ENCODE measurements at places on chromosomes 12 and 14.

DNA sequence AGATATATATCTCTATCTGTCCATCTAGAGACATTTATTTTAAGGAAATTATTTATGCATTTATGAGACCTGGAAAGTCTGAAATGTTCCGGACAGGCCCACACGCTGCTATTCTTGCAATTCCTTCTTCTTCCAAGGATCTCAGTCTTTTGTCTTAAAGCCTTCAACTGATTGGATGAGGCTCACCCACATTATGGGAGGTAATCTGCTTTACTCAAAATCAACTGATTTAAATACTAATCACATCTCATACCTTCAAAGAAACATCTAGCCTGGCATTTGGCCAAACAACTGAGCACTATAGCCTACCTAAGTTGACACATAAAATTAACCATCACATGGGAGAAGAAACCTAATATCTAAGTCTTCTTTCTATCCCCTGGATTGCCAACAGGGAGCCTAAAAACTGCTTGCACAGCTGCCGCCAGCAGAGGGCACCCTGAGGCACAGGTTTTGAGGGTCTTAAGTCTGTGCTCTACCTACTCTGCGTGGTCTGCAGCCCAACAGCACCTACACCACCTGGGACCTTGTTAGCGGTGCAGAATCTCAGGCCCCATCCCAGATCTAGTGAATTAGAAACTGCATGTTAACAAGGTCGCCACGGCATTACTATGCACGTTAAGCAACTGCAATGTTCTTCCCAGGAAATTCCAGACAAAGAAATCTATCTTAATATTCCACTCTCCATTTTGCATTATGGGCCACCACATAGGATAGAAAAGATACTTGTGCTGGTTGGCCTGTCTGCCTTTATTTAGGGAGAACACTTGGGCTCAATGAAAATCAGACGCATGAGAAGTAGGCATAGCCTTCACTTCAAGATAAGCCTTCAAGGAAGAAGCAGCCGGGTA is 249.7 kb downstream of the FOXG1 start:
- DNase-seq = no peak

DNA sequence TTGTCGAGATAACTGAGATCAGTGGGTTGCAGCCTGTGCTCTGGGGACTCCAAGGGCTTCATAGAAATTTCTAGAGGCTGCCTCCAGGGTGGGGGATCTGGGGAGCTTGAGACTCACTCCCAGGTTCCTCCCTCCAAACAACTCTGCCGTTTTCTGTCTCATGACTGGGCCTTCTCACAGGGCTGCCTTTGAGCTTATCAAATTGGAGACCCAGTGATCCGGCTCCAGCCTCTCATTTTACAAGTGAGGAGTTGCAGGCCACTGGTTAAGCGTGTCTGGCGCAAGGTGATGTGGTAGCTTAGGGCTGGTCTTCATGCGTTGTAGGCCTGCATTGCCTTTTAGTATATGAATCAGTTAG is 85.8 kb downstream of the SLC25A47 start:
- no peak for DNase-seq

- no peak for DNase-seq
Observed at GRCh38 chr12:83826112-83826511, 1086.5 kb downstream of the SLC6A15 start.

- DNase-seq = no peak
Observed at GRCh38 chr12:2267703-2268470, 215.1 kb downstream of the CACNA1C start.

GRCh38 chr14:44712024-44712815 is 205.1 kb upstream of the FSCB start:
- DNase-seq = no peak

GRCh38 chr12:106692896-106693820 is 81.3 kb upstream of the RIC8B start:
- no peak for DNase-seq

- no peak for DNase-seq
Observed at GRCh38 chr12:48388938-48389337, 38.2 kb upstream of the ZNF641 start.

DNA sequence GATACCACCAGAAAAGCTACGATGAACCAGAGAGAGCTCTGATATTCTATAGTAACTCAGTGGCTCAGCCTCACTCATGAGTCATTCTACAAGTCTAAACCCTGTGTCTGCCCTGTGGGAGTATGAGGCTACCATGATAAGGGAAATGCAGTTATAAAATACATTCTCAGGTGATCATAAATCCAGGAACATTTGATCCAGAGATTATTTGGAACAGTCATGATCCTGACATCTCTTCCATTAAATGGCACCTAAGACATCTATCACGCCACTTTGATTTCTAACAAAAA is 202.6 kb upstream of the RASSF8 start:
- no peak for DNase-seq

- DNase-seq = no peak
Observed at GRCh38 chr14:103713304-103714062, 1.8 kb downstream of the XRCC3 start.

DNA sequence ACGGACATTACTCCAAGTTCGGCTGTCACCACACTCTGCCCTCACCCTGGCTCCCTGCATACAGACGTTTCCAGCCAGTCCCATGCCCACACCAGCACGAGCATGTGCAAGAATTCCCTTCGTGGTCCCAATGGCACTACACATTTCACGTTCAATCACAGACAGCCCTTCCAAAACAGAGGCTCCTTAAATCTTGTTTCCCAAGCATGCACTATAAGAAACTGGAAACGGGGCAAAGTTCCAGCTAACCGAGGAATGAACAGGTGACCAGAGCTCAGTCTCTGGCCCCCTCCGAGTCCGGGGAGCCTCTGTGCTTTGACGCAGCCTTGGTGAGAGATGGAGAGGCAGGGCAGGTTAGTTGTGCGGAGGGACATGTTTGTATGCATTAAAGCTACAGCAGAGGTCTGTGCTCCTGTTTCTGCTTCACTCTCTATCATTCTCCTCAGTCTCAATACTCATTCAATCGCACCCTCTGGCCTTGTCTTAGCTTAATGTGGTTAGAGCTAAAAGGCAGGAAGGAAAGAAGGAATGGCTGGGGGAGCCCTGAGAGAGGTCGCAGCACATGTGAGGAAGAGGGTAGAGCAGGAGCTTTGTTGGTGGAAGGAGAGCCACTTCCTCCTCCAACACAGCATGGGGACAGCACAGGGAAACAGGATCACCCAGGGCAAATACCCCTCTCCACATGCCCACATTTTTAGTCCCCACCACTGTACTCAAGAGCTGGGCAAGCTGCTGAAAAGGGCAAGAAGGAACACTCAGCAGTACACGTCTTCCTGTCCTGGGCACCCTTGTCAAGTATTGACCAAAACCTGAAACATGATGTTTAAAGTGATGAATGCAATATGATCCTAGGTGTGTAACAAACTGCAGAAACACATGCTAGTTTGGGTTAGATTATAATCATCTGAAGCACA is 12.2 kb upstream of the SELPLG start:
- no peak for DNase-seq
